ENCODE measurements at places on chromosomes 12 and 14.

GRCh38 chr12:69553628-69554248 lies 31.5 kb upstream of the CCT2 start:
- DNase-seq = no peak

GRCh38 chr12:9700606-9700956 lies 31.1 kb downstream of the CLEC2D start:
- DNase-seq = no peak

- no peak for DNase-seq
These were observed 24.6 kb upstream of the KIF26A start for GRCh38 chr14:104113631-104114420.

- DNase-seq = no peak
These were observed 3.3 kb upstream of the IAPP start for GRCh38 chr12:21369141-21369980.

GRCh38 chr12:50400104-50400637 lies 514 bp upstream of the LARP4 start:
- no peak for DNase-seq

- DNase-seq = no peak
These were observed 33.8 kb upstream of the GPR68 start for GRCh38 chr14:91278383-91278715.

DNA sequence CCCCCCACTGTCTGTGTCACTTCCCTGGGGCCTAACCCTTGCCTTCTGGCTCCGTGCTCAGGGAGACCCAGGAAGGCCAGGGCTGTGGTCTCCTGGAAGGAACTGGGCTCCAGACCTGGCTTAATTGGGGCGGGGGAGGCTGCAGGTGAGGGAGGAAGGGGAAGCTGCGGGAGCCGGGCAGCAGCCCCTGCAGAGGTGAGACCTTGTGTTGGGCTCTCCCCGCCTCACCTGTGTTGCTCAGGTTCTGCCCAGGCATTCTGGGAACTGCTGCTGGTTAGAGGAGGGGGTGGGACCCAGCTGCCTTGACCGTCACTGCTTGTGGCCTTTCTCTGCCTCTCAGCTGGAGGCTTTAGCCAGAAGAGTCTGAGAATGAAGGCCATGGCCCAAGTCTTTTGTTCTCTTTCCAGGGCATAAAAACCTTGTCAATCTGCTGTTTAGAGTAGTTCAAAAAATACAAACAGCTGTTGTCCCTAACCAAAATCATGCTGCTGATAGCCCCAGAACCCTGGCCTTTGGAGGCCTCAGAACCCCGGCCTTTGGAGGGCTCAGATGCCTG lies 247.6 kb downstream of the CHST11 start:
- DNase-seq = no peak

DNA sequence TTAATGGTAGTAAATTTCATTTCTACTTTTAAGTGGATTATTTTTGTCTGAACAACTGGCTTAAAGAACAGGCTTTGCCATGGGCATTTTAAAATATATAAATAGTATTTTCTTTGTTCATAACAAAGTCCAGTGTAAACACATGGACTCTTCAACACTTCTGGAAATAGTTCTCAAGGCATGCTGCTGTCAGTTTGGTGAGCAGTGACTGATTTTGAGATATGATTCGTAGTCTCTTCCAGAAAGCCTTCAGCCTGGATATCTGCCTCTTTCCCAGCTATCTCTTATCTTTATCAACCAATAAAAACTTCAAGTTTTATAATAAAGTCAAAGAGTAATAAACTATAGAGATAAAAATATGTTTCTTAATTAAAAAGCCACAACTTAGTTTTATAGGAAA lies 110.7 kb downstream of the NAV3 start:
- no peak for DNase-seq

GRCh38 chr12:126558810-126559209 lies 1493.6 kb downstream of the AACS start:
- DNase-seq = no peak

DNA sequence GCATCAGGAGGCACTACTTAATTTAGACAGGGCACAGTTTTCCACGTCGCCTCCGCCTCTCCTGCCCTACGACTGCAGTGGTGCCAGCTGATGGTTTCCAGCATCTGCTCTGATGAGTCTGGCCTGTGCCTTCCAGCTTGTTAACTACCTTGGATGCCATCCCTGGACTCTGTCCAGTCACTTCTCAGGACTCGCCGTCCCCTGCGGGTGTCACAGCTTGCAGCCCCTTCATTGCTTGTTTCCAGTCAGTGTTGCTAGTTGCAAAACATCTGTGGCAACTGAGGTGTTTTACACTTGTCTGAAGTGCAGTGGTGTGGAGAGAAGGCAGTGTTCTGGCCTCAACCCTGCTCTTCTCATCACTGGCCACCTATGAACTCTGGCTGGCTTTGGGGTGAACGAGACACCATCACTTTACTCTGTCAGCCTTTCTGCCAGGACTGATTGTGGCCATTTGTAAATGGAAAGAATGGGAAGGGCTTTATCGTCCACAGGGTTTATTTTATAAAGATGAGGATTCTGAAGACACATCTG lies 8.3 kb downstream of the ADGRD1 start:
- no peak for DNase-seq

- no peak for DNase-seq
These were observed 127.0 kb upstream of the RPH3A start for GRCh38 chr12:112664569-112664968.

GRCh38 chr12:77592836-77593235 lies 237.9 kb upstream of the NAV3 start:
- DNase-seq = no peak

GRCh38 chr12:131598717-131599116 lies 112.2 kb upstream of the SFSWAP start:
- no peak for DNase-seq

GRCh38 chr14:56313789-56314188 lies 195.6 kb downstream of the PELI2 start:
- DNase-seq = no peak

GRCh38 chr12:6225630-6226001 lies 25.4 kb downstream of the CD9 start:
- no peak for DNase-seq

GRCh38 chr14:95530473-95531276 lies 4.2 kb upstream of the GLRX5 start:
- DNase-seq = no peak

DNA sequence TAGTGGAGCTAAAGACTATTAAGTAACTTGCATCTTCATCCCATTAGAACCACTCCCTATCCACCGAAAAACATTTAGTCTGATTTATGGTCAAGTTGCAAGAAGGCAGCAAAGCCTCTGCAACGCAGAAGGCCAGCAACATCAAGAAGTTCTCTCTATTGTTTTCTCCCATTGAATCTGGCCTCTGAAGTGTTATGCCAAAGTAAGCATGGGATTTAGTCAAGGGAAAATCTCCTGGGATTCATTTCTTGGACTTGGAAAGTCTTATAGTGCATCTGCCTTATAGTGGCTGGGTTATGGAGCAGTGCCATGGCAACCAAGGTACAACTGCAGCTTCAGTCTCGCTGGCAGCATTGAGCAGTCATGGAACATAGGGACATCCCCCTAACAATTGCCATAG lies 87.7 kb upstream of the KRR1 start:
- DNase-seq = no peak

DNA sequence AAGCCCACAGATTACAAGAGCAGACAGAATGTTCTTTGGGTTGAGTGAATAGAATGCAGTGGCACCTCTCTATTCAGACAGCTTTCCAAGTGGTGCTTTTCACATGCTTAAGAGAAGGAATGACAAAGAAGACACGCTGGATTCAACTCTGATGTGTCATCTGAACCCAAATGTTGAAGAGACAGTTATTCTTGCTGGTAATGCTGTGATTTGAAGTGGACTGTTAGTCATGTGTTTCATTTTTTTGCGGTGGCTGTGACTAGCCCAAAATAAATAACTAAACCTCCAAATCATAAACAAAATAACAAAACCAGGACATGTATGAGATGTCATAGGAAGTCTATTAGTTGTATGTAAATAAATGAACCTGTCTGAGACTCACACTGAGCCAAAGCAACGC lies 391.8 kb upstream of the PRICKLE1 start:
- no peak for DNase-seq

DNA sequence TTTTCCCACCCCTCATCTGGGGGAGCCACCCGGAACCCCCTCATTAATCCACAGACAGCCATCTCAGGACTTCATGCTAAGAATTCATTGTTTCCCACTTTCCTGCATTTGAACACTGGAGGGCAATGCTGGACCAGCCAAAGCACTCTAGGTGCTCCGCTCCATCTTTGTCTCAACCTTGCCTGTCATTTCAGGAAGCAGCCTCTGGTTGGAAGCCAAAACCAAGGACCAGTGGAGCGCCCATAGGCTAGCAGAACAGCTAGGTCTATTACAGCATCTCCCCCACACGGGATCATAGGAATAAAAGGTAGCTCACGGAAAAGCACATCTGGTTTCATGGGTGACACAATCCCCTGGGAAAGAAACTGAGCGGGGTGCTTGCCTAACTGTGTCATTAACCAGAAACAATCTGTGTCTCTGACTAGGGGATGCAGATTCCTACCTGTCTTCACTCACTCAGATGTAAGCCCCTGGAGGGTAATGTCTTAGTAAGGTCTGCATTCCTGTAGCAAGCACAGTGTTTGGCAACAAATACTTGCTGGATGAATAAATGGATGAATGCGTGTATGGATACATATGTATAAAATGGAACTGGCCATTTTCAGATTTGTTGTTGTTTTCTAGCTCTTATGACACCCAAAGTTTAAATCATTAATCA lies 197.0 kb downstream of the DAD1 start:
- DNase-seq = no peak

DNA sequence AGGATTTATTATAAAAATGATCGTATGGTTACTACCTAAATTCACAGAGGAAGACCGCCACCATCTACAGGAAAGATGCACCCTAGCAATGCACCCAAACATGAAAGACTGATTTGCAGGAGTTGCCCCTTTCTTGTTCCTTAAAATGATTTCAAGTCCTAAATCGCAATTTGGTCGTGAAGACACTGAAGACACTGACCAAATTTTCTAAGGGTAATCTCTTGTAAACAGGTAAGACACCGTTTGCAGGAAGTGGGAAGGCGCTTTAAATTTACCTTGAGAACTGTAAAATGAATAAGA lies 1.0 kb downstream of the SOS2 start:
- DNase-seq = no peak

DNA sequence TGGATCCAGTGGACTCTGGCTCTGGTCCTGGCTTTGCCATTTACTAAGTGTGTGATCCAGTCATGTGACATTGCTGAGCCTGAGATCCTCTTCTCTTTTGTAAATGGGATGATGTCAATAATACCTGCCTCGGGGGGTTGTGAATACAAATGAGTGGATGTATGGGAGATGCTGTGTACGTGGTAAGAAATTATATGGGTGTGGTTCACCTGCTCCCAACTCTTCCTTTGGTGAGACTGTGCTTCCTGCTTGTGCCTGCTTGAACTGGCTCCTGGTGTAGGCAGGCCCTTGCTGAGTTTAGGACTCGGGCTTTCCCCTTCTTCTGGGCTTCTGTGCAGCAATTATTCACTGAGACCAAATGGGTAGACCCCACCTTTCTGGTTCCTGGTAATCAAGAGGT lies 189.5 kb upstream of the FRMD6 start:
- no peak for DNase-seq
